ENCODE measurements at places on chromosomes 11 and 22. TPM values are rescaled to one million over a fixed set of nuclear protein-coding genes. Genes with fewer than 3 reads are reported as not detected.

GRCh38 chr11:123681030-123681429 lies 26.6 kb upstream of the SCN3B start:
- H3K4me1 ChIP-seq: no peaks in the 10 kb centered on the region
- no peak for DNase-seq
- no peak overlapping the region for H3K4me3 ChIP-seq
- no peaks in the 10 kb centered on the region for H3K36me3 ChIP-seq
- H3K27ac ChIP-seq: no peak overlapping the region

Gene NLRP10
- not detected for total RNA-seq

DNA sequence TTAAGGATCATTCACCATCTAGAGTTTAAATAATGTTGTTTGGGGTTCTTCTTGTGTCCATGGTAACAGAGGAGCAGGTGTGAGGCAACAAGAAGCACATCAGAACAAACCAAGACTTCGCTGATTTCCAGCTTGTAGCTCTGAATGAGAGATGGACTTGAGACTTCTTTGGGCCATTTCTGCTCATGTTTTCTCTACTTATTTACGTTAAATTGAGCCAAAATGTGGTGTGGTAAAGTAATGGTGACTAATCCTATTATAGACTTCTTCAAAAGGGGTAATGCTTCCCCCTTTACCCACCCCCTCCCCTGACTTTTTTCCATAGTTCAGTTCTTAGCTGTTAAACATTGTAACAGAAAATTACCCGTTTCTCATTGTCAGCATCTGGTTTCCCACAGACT lies 65.2 kb downstream of the CSTPP1 start:
- no peak overlapping the region for H3K4me3 ChIP-seq
- no peaks in the 10 kb centered on the region for H3K27me3 ChIP-seq
- peaks cover 14% of the 10 kb centered on the region for H3K4me1 ChIP-seq
- no peak for DNase-seq
- H3K36me3 ChIP-seq: peaks cover 4% of the 10 kb centered on the region

Gene PISD
- 66.6 TPM for total RNA-seq
